ENCODE measurements at places on chromosomes 11 and 22.
A peak's percentile ranks its signal among the peaks of the same experiment; 100 is the strongest.

- DNase-seq: no peak
Observed at GRCh38 chr11:95877291-95877690, 46.6 kb downstream of the MTMR2 start.

DNA sequence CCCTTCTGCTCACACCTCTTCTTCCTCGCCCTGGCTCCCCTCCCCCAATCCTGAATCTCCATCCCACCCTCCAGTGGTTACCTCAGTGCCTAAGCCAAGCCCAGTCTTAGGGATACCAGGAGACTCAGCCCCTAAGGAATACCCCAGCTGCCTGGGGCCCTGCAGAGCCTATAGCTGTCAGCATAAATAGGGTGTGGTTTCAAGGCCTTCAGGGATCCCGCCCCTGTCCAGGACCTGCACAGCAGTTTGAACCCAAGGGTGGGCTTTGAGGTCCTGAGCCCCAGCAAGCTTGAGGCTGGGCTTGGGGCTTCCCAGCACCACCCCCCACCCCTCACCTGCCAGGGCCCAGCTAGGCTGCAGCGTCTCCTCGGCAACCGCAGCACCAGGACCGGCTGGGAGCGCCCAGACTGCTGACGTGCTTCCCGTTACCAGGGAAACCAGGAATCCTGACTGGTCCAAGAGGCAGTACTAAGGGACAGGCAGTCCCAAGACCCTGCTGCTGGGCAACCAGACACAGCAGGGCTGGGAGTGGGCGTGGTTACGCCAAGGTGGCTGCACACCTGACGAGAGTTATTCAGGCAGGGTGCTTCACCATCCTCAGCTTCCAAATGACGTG lies 13.7 kb downstream of the APBB1 start:
- no peak for DNase-seq

- DNase-seq: no peak
Observed at GRCh38 chr11:133202816-133203215, 329.5 kb downstream of the OPCML start.

DNA sequence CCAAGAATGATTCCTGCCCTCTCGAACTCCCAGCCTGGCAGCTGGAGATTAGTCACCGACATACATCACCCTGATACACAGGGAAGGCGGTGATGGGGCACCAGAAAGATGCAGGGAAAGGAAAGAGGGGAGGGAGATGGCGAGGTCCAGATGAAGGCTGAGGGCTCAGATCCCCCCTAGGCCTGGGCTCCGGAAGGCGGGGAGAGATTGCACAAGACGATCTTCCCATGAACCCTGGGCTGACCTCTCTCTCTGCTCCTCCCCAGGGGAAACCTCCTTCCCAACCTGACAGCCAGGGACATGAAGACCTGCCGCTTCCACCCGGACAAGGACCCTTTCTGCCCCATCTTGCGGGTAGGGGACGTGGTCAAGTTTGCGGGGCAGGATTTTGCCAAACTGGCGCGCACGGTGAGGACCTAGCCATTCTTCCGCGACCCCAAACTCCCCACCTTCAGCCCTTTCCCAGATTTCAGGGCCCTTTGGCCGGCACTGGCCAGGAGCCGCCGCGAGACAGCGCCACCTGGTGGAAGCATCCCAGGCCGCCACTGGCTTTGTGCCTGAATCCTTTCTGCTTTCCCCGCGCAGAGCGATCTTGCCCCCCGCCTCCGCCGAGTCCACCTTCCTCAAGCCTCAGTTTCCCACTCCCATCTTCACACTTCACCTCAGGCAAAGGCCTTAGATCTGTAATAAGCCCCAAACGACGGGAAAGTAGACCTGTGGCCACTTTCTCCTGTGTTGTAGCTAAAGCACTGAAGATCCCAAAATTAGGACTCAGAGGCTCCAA lies 11.5 kb downstream of the P2RX3 start:
- DNase-seq: peak; percentile 50

DNA sequence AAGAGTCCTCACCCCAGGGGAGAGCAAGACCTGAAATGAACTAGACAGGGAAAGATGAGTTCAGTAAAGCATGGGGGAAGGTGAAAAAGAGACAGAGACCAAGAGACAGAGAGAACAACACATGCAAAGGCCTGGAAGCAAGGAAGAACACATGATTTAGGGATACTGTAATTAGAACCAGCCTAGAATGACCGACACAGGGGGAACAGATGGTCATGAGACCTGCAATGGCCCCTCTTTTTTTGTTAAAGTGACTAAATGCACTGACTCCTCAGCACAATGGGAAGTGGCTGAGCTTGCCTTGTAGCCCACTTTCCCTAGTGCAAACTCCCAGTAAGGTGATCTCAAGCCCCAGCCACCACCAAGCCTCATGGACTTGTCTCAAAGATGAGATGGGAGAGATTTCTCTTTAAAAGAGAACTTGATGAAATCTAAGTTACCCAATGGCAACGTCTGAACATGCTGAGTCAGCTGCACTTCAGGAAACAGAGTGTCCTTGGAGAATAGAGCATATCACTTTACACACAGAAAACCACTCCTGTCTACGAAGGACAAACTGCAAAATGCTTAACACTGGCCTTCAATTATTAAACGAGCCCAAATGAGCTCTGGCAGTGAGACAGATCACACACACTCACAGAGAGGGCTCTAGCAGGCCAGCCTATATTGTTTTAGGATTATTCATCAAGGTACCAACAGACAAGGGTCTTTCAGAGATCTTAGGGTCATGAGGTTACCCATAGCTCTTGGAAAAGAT lies 91.0 kb downstream of the SERGEF start:
- DNase-seq: no peak

DNA sequence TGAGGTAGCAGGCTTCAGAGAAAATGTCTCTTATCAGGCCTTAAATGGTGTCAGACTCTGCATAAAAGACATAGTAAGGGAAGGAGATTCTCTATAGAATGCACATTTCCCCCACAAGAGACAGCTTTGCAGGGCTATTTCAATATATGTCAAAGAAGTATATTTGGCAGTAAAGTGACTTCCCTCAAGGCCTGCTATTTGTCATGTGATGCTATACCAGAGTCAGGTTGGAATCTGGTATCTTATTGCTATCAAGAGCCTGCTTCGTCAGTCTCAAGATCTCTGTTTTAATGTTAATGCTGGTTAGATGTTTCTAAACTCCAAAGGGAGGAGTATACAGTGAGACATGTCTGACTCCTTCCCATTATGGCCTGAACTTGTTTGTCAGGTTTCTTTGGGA lies 40.4 kb upstream of the MTMR2 start:
- DNase-seq: no peak

DNA sequence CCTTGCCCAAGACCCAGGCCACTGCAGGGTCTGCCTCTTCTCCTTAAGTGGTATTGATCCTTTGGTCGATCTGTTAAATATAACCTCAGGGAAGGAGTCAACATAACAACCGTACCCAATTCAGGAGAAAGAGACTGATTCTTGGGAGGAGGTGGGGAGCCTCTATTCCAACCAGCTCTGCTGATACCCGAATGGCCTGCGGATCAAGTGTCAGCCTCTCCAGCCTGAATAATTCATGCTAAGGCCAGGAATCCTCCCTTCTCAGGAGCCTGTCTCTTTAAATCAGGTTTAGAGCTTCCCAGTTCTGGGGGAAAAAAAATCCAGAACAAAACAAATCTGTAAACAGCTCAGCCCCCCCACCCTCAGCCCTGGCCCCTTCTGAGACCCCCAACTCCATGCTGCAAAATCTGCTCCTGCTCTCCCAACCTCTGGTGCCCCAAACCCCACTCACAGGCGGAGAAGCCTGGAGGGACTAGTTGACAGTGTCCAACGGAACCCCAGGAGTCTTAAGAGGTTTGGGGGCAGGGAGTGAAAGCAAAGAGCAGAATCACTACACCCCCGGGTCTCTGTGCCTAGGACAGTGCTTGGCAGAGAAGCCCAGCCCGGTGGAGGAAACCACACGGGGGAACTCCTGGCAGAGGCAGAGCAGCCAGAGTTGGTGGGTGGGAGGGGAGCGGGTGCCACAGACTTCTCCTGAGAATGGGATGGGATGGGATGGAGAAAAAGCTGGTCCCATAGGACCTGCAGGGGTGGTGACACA lies 863 bp upstream of the TPBGL start:
- no peak for DNase-seq

- DNase-seq: peak; percentile 74
Observed at GRCh38 chr11:12281571-12282478, 95.5 kb upstream of the PARVA start.

- no peak for DNase-seq
Observed at GRCh38 chr22:28978158-28978557, 83.5 kb downstream of the C22orf31 start.

DNA sequence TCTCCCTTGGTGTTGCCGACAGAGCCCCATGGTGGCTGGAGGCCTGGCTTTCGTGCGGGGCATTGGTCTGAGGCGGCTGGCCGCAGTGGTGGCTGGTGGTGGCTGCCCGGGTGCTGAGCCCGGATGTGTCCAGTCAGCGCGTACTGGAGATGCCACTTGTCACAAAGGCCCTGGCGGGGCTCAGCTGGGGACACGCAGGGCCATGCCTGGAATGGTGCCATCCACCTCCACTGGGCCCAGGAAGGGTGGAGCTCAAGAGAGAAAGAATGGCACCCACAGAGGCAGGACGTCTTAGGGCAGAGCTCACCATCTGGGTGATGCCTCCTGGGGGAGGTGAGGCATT lies 92.5 kb downstream of the CEP164 start:
- no peak for DNase-seq

Data from stimulated activated CD4-positive, alpha-beta T cell treated with anti-CD3 and anti-CD28 coated beads, TNF-alpha, amount 100 ng/mL, for 48 hours (primary cell).